Sciatic nerve (tissue), 2 donors: ENCODE measurements at places on chromosomes 16 and 17.

- DNase-seq = no peak
Measured at GRCh38 chr16:81748476-81749198, 30.5 kb upstream of the PLCG2 start.

GRCh38 chr17:50829332-50829731, 6.1 kb upstream of the WFIKKN2 start:
- no peak for DNase-seq

- no peak for DNase-seq
Measured at GRCh38 chr16:48317614-48318315, 67.4 kb downstream of the SIAH1 start.

- DNase-seq = no peak
Measured at GRCh38 chr16:66569827-66570405, 3.7 kb downstream of the CMTM1 start.

DNA sequence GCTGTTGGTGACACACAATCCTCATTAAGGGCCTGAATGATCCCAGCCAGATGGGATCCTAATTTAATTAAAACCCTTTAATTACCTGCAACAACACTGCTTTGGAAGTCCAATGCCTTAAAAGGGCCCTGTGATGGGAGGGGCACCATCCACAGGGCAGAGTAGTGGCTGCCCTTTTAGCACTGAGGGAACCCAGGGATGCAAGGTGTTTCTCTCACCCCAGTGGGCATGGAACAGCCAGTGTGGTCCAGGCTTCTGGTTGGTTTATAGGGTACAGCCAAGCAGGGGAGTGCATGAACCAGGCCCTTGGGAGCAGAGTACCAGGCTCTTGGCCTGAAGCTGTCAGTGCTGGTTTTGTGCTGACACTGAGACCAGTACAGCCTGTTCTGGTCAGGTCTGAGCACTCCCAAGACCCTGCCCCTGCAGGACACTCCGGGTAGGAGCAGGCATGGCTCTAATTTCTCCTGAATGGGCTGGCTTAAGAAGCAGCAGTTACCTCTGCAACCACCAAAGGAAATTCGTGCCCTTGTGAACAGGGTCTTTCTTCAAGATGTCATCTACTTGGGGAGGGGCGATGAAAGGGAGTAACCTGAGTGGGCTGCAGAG, 9.9 kb downstream of the NXPH3 start:
- no peak for DNase-seq

DNA sequence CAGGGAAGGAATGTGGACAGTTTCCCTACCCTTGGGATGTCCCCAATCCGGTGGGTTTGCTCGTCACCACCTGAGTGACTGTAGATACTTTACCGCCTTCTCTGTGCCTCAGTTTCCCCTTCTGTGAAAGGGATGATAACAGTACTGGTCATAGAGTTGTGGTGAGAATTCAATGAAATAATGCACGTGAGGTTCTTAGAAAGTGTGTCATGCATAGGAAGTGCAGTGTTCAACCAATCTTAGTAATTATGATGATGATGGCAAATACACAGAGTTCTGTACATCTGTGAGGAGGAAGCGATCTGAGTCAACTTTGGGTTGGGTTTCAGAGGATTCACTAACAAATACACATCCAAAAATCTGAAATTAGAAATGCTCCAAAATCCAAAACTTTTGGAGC, 114.6 kb upstream of the HS3ST2 start:
- DNase-seq = no peak

- DNase-seq = no peak
Measured at GRCh38 chr16:86988920-86989696, 328.1 kb downstream of the C16orf95 start.

DNA sequence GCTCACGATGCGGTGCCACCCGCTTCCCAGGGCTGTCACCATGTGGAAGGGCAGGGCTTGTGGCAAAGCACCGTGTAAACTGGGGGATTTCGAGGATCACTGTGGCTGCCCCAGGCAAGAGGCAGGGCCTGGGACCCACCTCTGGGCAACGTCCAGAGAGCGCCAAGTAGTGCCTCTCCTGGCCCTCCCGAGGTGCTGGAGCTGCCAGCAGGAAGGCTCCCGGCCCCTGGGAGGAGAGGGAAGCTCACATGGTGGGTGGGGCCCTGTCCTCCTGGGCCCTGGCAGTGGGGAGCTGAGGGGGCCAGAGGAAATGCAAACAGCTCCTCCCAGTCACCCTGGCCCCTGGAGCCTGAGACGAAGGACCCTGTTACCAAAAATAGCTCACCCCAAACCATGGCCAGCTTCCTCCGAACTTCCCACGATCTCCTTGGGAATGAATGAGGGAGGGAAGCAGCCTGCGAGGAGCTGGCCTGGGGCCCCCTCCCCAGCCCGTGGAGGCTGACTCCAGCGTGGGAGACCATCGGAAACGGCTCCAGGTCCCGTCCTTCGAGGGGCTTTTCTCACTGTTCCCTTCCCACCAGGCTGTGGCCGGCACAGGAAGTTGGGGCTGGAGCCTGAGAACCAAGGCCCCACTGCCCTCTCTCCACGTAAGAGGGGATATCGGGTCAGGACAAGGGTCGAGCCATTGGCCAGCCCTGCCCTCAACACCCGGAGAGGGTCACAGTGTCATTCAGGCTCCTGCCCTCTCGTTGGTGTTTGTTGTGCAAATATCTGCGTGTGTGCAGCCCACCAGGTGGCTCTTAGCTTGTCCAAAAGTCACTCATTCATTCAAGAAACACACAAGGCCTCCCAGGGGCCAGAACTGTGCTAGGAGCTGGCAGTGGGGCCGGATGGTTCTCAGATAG, 17.7 kb downstream of the VASN start:
- no peak for DNase-seq

GRCh38 chr17:40607641-40608040, 40.0 kb downstream of the SMARCE1 start:
- DNase-seq = no peak

DNA sequence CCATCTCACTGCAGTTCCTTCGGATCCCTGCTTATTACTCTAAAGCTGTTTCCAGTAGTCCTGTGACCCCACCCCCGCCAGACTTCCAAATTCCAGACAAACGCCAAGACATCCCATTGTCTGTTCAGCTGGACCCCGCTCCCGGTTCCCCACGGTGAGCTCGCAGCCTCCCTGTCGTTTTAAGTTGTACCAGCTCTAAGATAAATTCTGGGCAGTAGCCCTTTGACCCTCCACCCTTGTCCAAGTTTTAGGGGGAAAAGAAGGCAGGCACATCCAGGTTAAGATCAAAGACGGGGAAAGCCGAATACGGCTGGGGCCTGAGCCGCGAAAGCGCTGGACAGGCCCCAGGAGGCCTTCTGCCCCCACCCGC, 589 bp downstream of the ARL6IP1 start:
- DNase-seq = no peak

- no peak for DNase-seq
Measured at GRCh38 chr17:68403122-68403521, 54.2 kb downstream of the WIPI1 start.

- no peak for DNase-seq
Measured at GRCh38 chr16:21590287-21590686, 9.1 kb upstream of the METTL9 start.

- peak; percentile 83 for DNase-seq
Measured at GRCh38 chr17:64306850-64307463, 43.9 kb upstream of the TEX2 start.

DNA sequence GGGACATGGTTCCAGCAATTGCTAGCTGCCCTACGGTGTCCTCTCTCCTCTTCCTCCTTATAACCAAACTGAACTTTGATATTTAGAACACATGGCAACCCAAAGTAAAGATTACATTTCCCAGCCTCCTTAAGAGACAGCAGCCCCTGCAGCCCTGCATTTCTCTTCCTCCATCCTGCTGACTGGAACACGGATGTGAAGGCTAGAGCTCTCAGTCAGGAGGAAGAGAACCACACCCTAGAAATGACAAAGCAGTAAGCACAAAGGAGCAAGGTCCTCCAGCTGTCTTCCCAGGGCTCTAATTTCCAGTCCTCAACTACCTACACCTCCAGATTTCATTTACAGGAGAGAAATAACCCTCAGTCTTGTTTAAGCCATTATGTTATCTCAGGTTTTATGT, 10.9 kb downstream of the DYNC1LI2 start:
- no peak for DNase-seq

- DNase-seq = no peak
Measured at GRCh38 chr17:80294210-80294609, 33.6 kb downstream of the RNF213 start.

DNA sequence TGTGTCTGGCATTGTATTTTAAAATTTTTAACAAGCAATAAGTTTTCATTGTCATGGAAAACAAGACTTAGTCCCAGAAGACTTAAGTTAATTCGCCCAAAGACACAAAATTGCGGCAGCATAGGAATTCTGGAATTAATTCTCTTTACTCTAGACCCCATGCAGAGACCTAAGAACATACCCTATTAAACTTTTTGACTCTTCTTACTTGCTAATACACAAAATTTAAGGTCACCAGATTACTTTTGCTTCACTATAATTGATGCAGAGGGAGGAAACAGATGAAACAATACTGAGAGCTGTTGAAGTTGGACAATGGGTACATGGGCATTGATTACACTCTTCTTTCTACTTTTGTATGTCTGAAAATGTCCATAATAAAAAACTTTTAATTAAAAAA, 12.6 kb downstream of the HELZ start:
- no peak for DNase-seq
